CD4-positive, CD25-positive, alpha-beta regulatory T cell (primary cell): ENCODE measurements at places on chromosomes 5 and 9. TPM values are rescaled to one million over a fixed set of nuclear protein-coding genes. Genes with fewer than 3 reads are reported as not detected.

GRCh38 chr9:6307551-6308096 lies 20.6 kb upstream of the TPD52L3 start:
- peaks cover 20% of the 10 kb centered on the region for H3K27me3 ChIP-seq
- H3K4me1 ChIP-seq = no peaks in the 10 kb centered on the region
- H3K27ac ChIP-seq = no peak overlapping the region
- H3K4me3 ChIP-seq = no peak overlapping the region
- H3K36me3 ChIP-seq = no peaks in the 10 kb centered on the region
- DNase-seq = no peak

- no peaks in the 10 kb centered on the region for H3K36me3 ChIP-seq
- H3K4me1 ChIP-seq = no peaks in the 10 kb centered on the region
- no peak for DNase-seq
- no peaks in the 10 kb centered on the region for H3K27me3 ChIP-seq
- H3K27ac ChIP-seq = no peak overlapping the region
- no peak overlapping the region for H3K4me3 ChIP-seq
These were observed 97.8 kb downstream of the STK32A start for GRCh38 chr5:147332658-147333057.

Gene ANKDD1B
- 0.69 TPM for total RNA-seq

- no peak overlapping the region for H3K4me3 ChIP-seq
- H3K4me1 ChIP-seq = no peaks in the 10 kb centered on the region
- H3K27me3 ChIP-seq = no peaks in the 10 kb centered on the region
- H3K36me3 ChIP-seq = no peaks in the 10 kb centered on the region
- no peak for DNase-seq
- no peak overlapping the region for H3K27ac ChIP-seq
These were observed 344.1 kb upstream of the DMAC1 start for GRCh38 chr9:8143677-8144076.

GRCh38 chr9:36818242-36818938 lies 215.7 kb downstream of the PAX5 start:
- no peaks in the 10 kb centered on the region for H3K27me3 ChIP-seq
- H3K27ac ChIP-seq = no peak overlapping the region
- no peaks in the 10 kb centered on the region for H3K36me3 ChIP-seq
- DNase-seq = no peak
- no peaks in the 10 kb centered on the region for H3K4me1 ChIP-seq

DNA sequence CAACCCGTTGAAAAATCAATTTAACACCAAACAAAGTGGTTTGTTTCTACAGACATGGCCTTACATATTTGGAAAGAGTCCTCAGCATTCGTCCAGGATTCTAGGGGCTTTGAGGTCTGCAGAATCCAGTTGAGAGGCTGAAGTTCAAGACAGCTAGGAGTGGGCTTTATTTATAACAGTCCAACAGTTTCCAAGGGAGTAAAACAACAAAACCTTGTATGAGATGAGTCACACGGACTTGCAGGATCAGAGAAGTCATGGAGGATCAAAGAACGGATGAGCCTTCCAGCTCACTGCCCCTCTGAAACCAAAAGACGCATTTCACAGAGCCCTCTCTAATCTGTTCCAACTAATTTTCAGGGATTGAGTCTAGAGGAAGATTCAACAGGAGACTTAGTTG lies 11.1 kb upstream of the ESM1 start:
- no peak for DNase-seq
- H3K27ac ChIP-seq = no peak overlapping the region
- H3K36me3 ChIP-seq = no peaks in the 10 kb centered on the region

DNA sequence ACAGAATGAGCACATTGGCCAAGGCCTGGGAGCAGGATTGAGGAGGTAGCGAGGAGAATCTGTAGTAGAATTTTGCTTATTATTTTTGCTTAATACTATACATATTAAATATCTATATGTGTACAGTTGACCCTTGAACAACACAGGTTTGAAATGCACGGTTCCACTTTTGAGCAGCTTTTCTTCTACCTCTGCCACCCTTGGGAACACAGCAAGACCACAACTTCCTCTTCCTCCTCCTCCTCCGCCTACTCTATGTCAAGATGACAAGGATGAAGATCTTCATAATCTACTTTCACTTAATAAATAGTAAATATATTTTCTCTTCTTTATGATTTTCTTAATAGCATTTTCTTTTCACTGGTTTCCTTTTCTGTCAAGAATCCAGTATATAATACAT lies 541.4 kb downstream of the KCTD16 start:
- no peak for DNase-seq
- H3K36me3 ChIP-seq = no peaks in the 10 kb centered on the region
- H3K27ac ChIP-seq = no peak overlapping the region
- no peaks in the 10 kb centered on the region for H3K27me3 ChIP-seq
- no peaks in the 10 kb centered on the region for H3K4me1 ChIP-seq

DNA sequence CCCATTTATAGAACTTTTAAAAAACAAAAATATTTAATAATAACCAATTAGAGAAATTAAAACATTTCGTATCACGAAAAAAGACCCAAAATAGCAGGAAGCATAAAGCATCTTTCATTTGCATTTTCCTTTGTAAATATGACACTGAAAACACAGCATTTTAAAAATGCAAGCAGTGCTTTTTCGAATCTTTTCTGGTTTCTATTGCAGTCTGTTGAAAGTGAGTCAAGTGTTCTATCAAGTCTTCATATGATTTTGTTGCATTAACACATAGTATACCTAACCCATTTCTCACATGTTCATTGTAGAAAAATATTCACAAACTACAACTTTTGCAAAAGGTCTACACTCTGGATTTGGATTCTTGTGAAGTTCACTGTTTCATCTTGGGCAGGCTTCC lies 198.8 kb downstream of the SEMA5A start:
- DNase-seq = no peak
- H3K4me3 ChIP-seq = no peak overlapping the region
- no peaks in the 10 kb centered on the region for H3K27me3 ChIP-seq
- H3K4me1 ChIP-seq = no peaks in the 10 kb centered on the region
- no peak overlapping the region for H3K27ac ChIP-seq
- no peaks in the 10 kb centered on the region for H3K36me3 ChIP-seq

DNA sequence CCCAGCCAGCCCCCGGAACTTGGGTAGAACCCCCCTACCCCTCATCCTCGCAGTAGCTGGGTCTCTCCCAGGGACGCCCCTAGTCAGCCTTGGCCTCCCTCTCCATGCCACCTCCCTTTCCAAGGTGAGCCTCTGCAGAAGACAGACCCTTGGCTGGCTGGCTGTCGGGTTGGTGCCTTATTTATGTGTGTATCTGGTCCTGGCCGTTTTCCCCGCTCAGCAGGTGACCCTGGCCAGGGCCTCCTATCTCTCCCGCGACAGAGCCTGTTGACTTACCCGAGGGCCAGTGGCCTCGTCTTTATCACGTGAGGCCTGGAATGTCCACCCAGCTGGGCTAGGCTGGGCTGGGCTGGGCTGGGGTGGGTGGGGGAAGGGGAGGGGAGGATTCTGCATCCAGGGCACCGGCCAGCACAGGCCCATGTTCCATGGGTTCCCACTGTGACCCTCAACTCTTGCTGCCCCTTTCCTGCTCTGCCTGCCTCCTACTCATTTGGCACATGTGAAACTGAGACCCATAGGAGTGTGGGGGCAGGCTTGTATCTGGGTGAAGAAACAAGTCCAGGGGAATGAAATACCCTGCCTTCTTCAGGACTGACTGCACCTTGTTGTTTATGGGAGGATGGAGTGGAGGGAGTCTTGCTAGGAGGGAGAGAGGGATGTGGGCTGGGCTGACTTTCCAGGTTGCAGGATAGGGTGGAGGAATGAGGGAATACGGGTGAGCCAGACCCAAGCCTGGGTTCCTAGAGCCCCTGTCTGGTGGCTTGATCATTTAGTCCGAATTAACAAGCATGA lies 3.1 kb downstream of the CXXC5 start:
- no peaks in the 10 kb centered on the region for H3K36me3 ChIP-seq
- no peak overlapping the region for H3K4me3 ChIP-seq
- peaks cover 10% of the 10 kb centered on the region for H3K27me3 ChIP-seq
- peaks cover 45% of the 10 kb centered on the region for H3K4me1 ChIP-seq

Gene ZDHHC11B
- total RNA-seq = 17.7 TPM

DNA sequence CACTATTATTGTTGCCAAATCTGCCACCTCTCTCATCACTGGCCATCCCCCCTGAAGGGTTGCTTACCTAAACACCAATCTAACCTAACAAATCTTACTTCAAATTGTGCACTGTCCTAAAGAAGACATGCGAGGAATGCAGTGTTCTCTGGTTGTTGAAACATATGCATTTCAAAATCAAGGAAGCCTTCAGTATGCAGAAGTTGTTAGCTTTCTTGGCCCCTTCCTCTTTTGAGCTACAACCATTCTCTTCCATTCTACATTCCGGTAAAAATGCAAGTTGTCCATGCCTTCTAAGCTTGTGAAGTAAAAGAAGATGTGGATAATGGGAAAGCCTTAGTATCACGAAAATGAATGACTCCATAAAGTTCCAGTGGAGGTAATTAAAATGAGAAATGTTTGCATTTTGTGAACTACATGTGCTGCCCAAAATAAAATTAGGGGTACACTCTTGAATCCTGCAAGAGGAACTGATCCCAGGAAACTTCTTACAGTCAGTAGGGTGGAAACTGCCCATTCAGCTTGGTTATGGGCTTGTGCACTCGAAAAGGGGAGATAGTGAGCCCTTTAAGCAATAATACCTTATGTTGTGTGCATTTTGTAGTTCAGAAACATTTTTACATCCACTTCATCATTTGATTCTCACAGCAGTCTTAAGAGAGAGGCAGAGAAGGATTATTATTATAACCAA lies 77.6 kb upstream of the ADRB2 start:
- H3K27me3 ChIP-seq = no peaks in the 10 kb centered on the region
- H3K4me1 ChIP-seq = no peaks in the 10 kb centered on the region
- no peaks in the 10 kb centered on the region for H3K36me3 ChIP-seq
- no peak overlapping the region for H3K4me3 ChIP-seq

DNA sequence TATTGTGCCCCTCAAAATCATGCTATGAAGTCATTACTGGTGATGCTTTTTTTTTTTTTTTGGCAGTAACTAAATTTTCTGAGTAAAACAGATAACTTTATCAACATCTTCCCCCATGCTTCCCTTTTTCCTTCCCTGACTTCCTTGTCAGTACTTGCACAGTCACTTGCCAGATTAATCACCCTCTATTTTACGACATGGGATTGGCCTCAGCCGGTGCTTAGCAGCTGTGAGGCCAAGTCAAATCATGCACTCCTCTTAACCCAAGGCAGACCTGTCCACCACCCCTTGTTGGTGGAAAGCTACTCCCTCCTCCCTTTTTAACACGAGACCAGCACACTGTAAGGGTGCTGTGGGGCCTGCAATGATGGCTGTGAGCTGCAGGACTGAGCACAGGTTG lies 118.0 kb upstream of the OTULINL start:
- H3K36me3 ChIP-seq = no peaks in the 10 kb centered on the region
- no peaks in the 10 kb centered on the region for H3K27me3 ChIP-seq
- no peak overlapping the region for H3K27ac ChIP-seq
- no peak for DNase-seq
- H3K4me3 ChIP-seq = no peak overlapping the region
- no peaks in the 10 kb centered on the region for H3K4me1 ChIP-seq

DNA sequence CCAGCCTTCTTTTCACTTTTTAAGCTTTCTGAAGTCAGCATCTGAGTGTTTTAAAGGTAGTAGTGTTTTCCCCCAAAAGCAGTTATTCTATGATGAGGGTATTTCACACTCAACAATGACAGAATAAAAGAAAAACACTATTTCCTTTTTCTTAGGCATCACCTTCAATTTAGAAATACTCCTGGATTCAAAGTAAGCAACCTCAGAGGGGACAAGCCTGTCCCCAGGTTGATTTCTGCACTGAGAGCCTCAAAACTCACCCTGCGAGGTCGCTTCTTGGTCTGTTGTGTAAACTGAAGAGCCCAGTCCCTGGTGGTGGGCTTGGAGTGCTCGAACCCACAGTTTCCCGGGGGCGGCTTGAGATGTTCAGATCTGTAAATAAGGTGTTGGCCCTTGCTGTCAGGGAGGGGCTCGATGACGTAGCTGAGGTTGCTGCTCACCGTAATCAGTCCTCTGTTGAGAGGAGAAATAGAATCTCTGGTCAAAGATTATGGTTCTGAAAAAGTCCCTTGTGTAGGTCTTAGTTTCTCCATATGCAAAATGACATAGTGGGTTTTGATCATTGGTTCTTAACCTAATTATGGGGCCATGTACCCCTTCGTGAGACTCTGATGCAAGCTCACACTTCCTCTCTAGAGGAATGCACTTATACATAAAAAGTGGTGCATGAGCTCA lies 55.9 kb downstream of the ADAM19 start:
- no peak for DNase-seq
- H3K4me1 ChIP-seq = no peaks in the 10 kb centered on the region
- H3K36me3 ChIP-seq = peaks cover 39% of the 10 kb centered on the region
- no peak overlapping the region for H3K4me3 ChIP-seq
- no peaks in the 10 kb centered on the region for H3K27me3 ChIP-seq

Gene FLT4
- total RNA-seq = 2.4 TPM

DNA sequence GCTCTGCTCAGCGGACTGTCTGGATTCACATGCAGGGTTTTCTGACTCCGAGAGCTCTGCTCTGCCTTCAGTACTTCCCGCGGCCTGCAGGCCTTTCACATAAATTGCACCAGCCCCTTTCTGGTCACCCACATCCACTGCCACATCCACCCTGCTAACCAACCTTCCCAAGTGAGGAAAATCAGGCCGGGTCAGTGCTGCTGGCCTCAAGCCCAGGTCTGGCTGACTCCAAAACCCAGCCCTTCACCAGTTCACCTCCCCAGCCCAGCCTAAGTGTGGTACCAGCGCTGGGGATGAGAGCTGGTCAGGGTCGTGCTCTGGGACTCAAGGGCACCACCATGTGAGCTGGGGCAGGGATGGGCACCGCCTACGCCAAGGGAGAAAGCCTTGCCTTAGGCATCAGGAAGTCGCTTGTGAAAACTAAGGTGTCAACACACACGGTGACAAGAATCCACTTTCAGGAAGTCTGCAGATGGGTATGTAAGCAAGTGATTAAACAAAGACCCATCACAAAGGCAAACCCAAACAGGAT lies 12.3 kb downstream of the LMAN2 start:
- no peak overlapping the region for H3K27ac ChIP-seq
- DNase-seq = no peak
- no peaks in the 10 kb centered on the region for H3K4me1 ChIP-seq
- H3K27me3 ChIP-seq = no peaks in the 10 kb centered on the region
- peaks cover 82% of the 10 kb centered on the region for H3K36me3 ChIP-seq

DNA sequence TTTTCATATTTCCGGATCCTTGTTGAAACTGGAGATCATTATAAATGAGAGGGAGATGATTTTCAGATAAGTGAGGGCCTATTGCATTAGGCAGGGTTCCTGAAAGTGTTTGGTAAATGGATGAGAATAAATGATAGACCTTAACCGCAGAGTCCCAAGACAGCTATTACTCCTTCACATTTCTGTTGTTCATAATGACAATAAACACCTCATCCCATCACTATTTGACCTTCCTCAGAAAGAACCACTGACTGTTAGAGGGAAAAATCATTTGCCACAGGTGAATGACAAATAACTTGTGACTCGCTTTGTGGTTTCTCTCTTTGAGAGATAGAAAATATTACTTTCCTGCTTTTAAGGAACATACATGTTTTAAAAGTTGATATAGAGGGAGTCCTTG lies 47.3 kb upstream of the TRMT10B start:
- DNase-seq = no peak
- H3K27me3 ChIP-seq = peaks cover 16% of the 10 kb centered on the region
- no peak overlapping the region for H3K4me3 ChIP-seq
- no peaks in the 10 kb centered on the region for H3K4me1 ChIP-seq
- H3K27ac ChIP-seq = no peak overlapping the region

Gene CDH12
- not detected for total RNA-seq

GRCh38 chr5:101675510-101676219 lies 620.4 kb downstream of the SLCO4C1 start:
- no peaks in the 10 kb centered on the region for H3K4me1 ChIP-seq
- no peak overlapping the region for H3K27ac ChIP-seq
- no peak for DNase-seq
- no peaks in the 10 kb centered on the region for H3K27me3 ChIP-seq

- H3K36me3 ChIP-seq = peaks cover 65% of the 10 kb centered on the region
- no peak for DNase-seq
- H3K4me1 ChIP-seq = peaks cover 13% of the 10 kb centered on the region
- no peaks in the 10 kb centered on the region for H3K27me3 ChIP-seq
These were observed 8.4 kb downstream of the HDAC3 start for GRCh38 chr5:141628175-141628788.

Gene TCF7
- total RNA-seq = 234 TPM
